ENCODE measurements at places on chromosomes 1 and 21.

GRCh38 chr1:182337736-182338571, 53.6 kb downstream of the GLUL start:
- DNase-seq: no peak

- DNase-seq: no peak
Measured at GRCh38 chr1:234953655-234954405, 174.8 kb downstream of the TOMM20 start.

DNA sequence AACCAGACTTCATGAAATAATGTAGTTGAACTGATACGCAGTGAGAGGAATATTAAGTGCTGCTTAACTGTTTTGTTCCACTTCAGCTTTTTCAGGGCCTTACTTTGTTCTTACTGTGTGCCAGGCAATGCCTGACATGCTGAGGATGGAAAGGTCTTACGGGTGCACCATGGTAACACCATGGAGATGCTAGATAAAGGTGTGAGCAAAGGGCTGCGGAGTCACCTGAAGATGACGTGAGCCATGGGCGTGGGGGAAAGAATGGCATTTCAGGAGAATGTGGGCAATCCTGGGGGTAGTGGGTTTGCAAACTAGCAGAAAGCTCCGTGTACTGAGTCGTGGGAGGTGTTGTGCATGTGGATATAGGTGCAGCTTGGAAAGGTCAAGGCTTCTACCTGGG, 27.3 kb downstream of the MAN1C1 start:
- no peak for DNase-seq

DNA sequence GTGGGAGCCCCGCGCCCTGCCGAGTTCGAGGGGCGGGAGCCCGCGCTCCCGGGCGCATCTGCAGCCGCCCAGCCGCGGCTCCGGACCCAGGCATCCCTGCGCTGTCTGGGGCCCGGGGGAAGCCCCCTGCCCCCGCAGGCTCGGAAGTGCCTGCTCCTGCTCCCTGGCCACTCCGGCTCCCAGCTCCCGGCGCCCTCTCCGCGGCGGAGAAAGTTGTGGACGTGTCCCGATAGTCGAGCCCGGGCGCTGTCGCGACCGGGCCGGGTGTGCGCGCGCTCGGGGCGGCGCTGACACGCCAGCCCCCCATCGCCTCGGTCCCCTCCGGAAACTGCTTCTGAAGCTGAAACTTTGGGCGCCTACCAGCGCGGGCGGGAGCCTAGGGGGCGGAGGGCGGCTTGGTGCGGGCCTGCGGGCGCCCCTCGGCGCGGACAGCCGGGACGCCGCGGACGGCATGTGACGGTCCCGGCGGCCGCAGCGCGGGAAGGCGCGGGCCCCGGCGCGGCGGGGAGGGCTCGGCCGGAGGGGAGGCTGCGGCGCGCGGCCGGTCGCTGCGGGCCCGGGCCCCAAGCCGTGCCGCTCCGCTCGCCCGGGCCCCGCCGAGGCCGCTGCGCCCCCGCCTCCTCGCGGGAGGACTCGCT, 515 bp downstream of the MAN1C1 start:
- no peak for DNase-seq

DNA sequence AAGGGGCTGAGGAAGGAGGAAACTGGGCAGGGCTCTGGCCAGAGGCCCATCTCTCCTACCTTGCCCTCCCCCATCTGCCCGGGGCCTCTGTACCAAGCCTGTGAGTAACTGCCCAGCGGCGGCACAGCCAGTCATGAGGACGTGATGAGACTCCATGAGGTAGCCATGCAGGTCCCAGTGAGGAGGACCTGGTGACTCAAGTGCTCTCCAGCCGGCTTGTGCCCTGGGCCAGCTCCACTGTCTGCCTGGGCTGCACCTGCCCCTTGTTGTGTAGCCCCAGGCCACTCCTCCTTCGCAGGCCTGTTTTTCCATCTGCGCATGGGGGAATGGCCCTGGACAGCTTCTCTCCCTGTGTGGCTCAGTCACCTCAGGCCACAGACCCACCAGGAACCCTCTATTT, 42.0 kb upstream of the PADI1 start:
- DNase-seq: no peak

GRCh38 chr1:59672851-59673572, 141.7 kb upstream of the HOOK1 start:
- DNase-seq: no peak

- no peak for DNase-seq
Measured at GRCh38 chr21:19547951-19548840, 1144.6 kb upstream of the TMPRSS15 start.

- DNase-seq: no peak
Measured at GRCh38 chr1:217117973-217118465, 394.8 kb upstream of the ESRRG start.

DNA sequence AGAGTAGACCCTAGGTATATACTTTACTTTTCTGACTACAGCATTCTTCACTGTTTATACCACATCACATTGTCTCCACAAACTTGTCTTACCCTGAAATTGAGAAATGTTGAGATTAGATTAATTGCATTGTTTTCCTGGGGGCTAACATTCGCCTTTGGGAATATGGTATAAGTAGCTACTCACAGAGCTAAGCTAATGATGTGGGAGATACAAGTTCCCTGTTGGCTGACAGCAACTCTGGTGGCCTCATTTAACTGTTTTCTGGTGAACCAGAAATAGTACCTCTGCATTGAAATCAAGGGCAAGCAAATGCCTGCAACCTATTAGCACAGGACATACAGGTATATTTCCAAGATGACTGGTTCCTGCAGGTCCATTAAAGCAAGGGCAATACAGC, 13.2 kb upstream of the VCAM1 start:
- no peak for DNase-seq

DNA sequence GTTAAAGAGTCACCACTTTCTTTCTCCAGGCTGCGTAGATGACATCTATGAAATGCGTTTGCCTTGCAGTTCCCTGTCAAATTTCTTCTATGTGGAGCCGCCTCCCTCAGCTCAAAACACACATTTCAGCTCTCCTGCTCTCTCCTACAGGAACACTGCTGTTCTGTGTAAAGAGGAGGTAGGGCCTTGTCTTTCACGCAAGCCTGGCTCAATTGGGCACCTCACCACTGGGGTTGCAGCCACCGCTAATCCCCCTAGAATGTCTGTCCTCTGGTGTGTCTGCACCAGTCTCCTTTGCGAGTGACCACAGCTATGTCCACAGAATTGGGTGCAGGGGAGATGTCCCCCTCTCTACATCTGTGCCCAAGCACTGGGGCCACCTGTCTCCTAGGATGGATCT, 31.8 kb upstream of the CFHR4 start:
- no peak for DNase-seq

DNA sequence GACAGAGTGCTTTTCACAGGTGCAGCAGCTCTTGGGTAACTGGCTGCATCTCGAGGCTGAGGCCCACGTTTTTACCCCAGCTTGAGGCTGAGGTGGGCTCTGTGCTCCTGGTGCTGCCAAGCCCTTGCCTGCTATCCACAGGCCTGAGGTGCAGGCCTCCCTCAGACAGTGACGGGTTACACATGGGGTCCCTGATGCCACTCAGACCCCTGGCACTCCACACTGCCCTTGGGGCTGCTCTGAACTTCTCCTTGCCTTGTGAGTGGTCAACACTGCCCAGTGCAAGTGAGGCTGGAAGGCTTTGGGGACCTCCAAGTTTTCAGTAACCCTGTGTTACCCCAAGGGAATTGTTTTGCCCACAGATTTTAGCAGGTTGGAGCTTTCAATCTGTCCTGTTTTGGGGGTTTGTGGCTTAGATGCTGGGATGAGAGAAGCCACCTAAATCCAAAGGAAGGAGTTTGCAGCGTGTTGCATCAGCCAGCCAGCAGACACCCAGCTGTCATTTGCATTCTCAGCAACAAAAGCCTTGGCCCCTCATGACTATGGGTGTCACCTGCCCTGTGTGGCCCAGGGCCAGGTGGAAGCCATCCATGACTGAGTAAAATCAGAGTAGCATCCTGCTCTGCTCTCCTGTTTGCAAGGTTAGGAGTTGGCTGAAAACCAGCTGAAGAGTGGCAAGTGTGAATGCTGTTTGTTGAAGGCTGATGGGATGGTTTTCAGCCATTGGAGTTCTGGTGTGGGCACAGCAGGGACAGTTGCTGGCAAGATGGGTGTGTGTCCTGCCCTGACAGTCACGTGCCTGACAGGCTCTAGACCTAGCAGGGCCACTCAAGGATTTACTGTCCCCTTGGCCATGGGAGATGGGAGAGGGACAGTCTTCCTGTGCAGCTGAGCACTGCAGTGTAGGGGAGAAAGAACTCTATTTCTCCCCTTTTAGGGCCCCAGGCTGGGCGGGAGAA, 3.2 kb downstream of the RNF187 start:
- no peak for DNase-seq
